AG09319 (cell line): ENCODE measurements at places on chromosomes 16 and 17.

DNA sequence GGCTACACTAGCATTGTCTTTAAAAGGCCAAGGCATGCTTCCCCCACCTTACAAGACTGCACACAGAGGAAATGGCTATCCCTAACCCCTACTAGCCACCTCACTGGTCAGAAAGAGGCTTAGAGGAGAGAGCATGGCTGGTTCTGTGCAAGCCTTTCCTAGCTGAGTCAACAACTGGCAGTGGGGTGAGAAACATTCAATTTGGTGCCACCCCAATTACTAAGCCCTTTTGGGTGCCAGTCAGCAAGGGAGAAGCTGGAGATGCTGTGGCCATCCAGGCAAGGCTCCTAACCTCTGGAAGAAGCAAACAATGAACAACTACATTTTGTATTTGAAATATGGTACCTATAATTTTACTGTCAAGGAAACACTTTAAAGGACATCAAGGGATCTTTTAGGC, 4.7 kb upstream of the KAT7 start:
- DNase-seq, result no peak

DNA sequence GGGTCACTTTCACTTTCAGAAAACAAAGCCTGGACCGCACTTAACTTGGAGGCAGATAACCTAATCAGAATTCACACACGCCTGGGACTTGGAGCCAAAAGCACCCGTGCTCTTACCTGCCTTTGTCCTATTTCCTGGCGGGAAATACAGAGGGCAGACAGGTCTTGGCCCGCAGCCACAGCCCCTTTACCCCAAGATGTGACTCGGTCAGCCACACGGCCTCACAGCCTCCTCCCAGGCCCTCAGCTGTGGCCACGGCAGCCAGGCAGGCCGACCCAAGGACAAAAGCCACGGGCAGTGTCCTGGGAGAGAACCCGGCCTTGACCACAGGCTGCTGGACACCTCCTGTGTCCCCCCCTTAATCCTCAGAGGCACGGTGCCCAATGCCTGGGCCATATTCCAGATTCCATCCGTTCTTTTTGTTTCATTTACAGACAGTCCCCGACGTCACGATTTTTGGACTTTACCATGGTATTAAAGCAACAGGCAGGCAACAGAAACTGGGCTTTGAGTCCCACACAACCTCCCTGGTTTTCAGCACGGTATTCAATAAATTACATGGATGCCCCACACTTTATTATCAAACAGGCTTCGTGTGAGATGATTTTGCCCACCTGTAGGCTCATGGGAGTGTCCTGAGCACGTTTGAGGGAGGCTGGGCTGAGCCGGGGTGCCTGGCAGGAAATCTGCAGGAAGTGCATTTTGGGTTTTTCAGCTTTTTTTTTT, 30.1 kb upstream of the GAA start:
- peak; percentile 28 for DNase-seq

DNA sequence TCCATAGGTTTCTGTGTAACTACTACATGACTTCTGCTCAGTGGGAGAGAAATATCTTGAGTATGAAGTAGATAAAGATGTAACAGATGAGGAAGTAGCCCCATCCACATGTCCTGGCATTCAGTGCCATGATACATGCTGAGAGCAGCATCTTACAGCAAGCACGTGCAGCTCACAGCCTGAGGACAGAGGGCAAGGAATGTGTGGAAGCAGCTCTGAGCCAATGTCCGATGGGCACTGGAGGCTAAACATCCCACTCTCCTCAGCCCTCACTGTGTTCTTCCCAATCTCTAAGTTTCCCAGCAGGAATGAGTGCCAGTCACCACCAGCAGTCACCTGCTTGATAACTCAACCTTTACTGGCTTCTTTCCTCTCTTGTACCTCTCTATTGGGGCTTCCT, 40.4 kb downstream of the CFDP1 start:
- no peak for DNase-seq

- no peak for DNase-seq
These were observed 12.9 kb upstream of the CRISPLD2 start for GRCh38 chr16:84806890-84807258.

- DNase-seq, result no peak
These were observed 9.0 kb downstream of the PIK3R5 start for GRCh38 chr17:8956465-8956902.

DNA sequence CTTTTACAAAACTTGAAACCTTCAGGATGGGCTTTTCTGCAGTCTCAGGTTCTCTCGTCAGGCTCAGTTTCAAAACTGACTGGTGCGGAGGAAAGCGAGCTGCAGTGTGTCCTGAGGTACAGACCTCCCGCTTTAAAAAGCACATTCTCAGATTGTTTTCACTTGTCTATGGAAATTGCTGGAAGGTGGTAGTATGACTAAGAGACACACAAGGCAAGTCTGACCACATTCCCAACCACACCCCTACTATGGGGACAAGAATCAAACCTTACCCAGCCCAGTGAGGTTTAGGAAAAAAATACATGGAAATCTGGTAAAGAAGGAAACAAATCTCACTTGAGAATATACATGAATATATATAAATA, 18.2 kb downstream of the SRP68 start:
- no peak for DNase-seq

DNA sequence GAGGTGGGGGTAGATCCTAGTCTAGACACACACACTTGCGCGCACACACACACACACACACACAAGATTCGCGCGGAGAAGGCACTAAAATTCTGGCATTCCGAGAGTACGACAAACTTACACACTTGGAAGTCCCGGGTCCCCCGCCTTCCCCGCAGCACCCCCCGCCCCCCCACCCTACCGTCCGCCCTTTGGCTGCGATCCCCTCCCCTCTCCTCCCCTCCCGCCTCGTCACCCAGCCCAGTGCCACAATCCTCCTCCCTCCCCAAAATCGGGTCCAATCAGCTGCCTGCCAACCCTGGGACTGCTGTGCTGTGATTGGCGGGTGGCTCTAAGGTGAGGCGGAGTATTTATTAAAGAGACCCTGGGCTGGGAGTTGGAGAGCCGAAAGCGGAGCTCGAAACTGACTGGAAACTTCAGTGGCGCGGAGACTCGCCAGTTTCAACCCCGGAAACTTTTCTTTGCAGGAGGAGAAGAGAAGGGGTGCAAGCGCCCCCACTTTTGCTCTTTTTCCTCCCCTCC, at the start of gene SOX9:
Gene SOX9, plus strand, starts transcription at position 379 of the 522 bp plus-strand sequence. CDS start 372 bp downstream, outside the sequence.
- peak; percentile 82 for DNase-seq

DNA sequence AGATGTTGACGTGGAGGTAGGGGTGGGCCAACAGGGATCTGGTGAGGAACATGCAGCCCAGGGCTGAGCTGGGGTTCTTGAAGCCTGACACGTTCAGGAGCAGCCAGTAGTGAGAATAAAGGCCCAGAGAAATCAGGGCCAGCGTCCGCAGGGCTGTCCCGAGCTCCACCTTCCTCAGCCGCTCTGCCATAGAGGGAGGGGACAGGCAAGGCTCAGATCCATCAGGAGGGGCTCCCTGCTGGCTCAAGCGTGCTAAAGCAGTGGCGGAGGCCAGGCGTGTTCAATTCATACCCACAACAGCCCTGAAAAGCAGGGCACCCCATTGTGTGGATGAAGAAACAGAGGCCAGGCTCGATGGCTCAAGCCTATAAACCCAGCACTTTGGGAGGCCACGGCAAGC, 8.3 kb upstream of the FDXR start:
- DNase-seq, result no peak

GRCh38 chr16:12458591-12459358, 344.9 kb downstream of the CPPED1 start:
- DNase-seq, result no peak

GRCh38 chr16:70644763-70645597, 1.4 kb upstream of the IL34 start:
- no peak for DNase-seq

DNA sequence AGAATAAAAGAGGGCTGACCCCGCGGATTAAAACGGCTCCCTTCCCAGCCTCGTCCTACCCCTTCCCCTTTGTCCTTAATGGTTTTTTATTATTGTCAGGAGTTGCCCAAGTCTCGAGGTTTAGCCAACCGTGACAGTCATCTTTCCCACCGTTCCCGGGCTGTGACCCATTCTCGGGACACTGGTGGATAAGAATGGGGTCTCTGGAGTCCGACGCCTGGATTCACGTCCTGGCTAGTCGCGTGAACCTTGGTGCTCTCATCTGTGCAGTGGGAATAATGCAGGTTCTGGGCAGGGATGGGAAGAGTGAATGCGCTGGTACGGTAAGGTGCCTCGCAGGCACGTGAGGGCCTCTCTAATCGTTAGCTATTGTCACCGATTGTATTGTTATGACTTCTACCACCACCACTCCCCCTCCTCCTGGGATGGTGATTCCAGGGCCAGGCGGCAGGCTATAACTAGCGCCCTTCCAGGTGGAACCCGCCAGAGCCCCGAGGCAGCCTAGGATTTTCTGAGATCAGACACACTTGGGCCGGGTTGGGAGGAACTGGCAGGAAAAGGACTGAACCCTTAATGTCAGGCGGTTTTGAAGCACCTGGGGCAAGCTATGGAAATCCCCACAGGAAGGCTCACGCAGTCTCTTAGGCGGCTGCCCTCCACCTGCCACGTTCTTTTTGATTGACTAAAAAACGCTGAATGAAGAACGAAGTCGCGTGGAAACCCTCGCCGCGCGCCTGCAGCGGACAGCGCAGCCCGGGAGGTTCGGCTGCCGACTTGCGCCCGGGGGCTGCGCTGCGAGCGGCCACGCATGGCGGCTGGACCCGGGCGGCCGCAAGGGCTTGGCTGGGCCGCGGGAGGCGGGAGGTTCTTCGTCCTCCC, 2.7 kb downstream of the HS3ST3B1 start:
- DNase-seq, result no peak

DNA sequence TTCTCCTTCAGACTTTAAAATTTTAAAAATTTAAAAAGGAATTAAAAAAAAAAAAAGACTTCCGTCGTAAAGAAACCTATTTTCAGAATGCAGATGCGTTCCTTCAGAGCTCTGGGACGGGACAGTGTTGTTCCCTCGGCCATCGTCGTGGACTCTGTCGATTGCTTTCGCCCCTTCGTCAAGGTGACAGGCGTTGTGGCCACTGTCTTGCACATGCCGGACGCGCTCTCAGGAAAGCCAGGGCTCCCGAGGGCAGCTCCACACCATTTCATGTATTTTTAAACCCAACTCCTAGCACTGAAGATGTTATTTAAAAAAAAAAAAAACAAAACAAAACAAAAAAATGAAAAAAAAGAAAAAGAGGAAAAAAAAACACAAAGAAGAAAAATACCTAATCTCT, 22.3 kb downstream of the TMC6 start:
- DNase-seq, result no peak

- DNase-seq, result no peak
These were observed 1049.1 kb upstream of the GOT2 start for GRCh38 chr16:59783191-59783590.
